Aorta (tissue), 5 donors: ENCODE measurements at places on chromosomes 11 and 22. TPM values are rescaled to one million over a fixed set of nuclear protein-coding genes. Genes with fewer than 3 reads are reported as not detected.

YPEL1 gene
- 9.1 TPM for total RNA-seq

BDNF gene
- total RNA-seq, result 6.2 TPM

OR52E2 gene
- total RNA-seq, result not detected

ABTB2 gene
- total RNA-seq, result 11.4 TPM

APOL3 gene
- total RNA-seq, result 67.7 TPM

OR4C46 gene
- not detected for total RNA-seq

MS4A6E gene
- total RNA-seq, result 1.3 TPM

ZDHHC5 gene
- total RNA-seq, result 47.9 TPM

CDON gene
- 50.3 TPM for total RNA-seq

FLRT1 gene
- total RNA-seq, result 0.10 TPM

HTR3A gene
- total RNA-seq, result not detected

RNF169 gene
- 23.6 TPM for total RNA-seq

SMTNL1 gene
- total RNA-seq, result not detected

OR2AG1 gene
- total RNA-seq, result not detected

NLRP6 gene
- total RNA-seq, result 0.66 TPM

EIF3M gene
- total RNA-seq, result 136 TPM

AIFM3 gene
- 1.0 TPM for total RNA-seq

OR6T1 gene
- total RNA-seq, result not detected

ARAP1 gene
- total RNA-seq, result 166 TPM

CYTH4 gene
- total RNA-seq, result 28.2 TPM

GRM5 gene
- 3.4 TPM for total RNA-seq

OR4A5 gene
- total RNA-seq, result not detected

ANGPTL5 gene
- total RNA-seq, result 1.3 TPM

MRGPRF gene
- total RNA-seq, result 75.7 TPM

BTBD18 gene
- not detected for total RNA-seq

LMO1 gene
- not detected for total RNA-seq

RFPL1 gene
- not detected for total RNA-seq

SLC7A4 gene
- 0.15 TPM for total RNA-seq

IGSF22 gene
- 0.30 TPM for total RNA-seq

TMEM9B gene
- 26.0 TPM for total RNA-seq
